ENCODE measurements at places on chromosomes 16 and 17. TPM values are rescaled to one million over a fixed set of nuclear protein-coding genes. Genes with fewer than 3 reads are reported as not detected.

ARL17B gene
- total RNA-seq = 15.6 TPM

KRT31 gene
- not detected for total RNA-seq

CPD gene
- 123 TPM for total RNA-seq

JPT1 gene
- total RNA-seq = 202 TPM

GRCh38 chr16:28103516-28104170 lies 40.1 kb upstream of the GSG1L start:
- no peak for DNase-seq

GRCh38 chr17:70855401-70856054 lies 686.2 kb downstream of the KCNJ2 start:
- no peak for DNase-seq

DNA sequence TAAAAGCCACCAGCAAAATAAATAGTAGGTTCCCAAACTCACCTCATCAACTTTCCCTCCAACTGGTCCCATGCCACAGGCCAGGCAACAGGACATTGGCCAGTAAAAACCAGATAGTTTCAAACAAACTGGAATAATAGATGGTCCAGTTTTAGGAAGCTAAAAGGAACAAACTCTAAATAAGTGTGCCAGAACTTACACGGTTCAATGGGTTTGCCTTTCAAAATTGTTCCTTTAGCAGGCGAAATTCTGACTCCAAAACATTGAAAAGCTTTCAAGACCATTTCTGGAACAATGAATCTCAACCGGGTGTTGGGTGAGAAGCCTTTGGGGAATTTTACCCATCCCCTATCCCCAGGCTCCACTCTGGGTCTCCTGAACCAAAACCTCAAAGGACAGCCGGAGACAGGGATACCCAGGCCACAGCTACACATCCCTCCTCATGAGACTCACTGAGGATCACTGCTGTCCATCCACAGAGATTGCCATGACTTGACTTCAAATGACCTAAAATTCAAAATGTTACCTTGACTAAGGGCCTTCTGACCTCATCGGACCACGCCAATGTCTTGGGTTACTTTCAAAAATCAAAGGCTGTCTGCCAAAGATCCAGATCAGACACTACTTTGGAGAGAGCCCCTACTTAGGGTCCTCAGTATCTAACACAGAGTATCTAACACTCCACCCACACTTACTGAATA lies 13.0 kb downstream of the AXIN2 start:
- DNase-seq = no peak

GRCh38 chr17:39994448-39994847 lies 13.8 kb downstream of the PSMD3 start:
- DNase-seq = no peak

GRCh38 chr17:83150369-83151055 lies 71.1 kb downstream of the METRNL start:
- DNase-seq = no peak

GRCh38 chr17:29546830-29547229 lies 20.0 kb downstream of the ABHD15 start:
- no peak for DNase-seq

DNA sequence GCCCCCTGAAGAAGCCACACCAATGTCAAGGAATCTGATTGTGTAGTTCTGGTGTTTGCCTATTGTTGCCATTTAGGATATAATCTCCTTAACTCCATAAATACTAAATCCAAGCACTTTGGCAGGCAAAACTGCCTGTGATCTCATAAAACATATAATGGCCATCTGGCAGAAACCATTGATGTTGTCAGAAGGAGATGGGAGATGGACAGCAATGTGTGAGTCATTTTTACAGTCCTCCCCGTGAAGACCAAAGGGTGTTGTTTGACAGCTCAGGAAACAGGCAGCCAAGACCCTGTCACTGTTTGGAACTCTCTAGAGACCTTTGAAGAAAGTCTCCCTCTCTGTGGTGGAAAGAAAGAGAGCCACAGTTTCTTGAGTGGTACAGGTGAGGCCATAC lies 454.1 kb downstream of the HS3ST3B1 start:
- DNase-seq = no peak

DNA sequence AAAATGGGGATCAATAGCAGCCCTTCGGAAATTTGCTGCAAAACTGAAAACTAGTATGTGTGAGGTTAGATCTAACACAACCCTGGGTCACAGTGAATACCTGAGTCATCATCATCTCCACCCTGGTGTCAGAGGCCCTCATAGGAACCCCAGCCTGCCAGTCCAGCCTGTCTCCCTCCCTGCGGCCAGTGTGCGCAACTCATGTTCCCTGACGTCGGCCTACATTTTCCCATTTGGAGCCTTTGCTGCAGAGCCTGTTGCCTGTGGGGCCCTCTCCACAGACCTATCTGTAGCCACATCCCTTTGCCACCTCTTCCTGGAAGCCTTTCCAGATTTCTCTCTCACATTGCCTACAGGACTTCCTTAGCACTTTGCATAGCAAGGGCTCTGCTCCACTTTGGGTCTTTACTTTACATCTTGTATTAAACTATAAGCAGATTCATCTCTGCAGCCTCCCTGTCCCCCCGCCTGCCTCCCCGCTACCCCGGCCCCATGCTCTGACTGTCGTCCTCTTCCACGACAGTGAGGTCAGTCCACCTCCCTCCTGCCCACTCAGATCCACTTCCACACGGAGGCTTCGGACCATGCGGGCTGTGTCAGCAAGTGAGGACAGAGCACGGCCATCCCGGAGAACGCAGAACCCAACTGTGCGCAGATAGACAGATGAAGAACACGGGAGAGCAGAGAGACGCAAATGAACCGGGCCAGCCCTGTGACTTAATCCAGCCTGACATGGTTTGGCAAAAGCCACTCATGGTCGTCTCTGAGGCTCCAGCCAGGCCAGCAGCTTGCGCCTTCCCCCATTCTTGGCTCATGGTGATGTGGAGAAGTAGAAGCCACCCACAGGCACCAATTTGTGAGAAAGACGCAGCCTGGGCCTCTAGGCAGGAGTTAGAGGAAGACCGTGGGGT lies 31.0 kb downstream of the NGFR start:
- no peak for DNase-seq
